ENCODE measurements at places on chromosomes 1 and 21.

- DNase-seq: no peak
Observed at GRCh38 chr1:183918589-183918988, 113.7 kb downstream of the RGL1 start.

- no peak for DNase-seq
Observed at GRCh38 chr1:107870696-107871095, 94.3 kb downstream of the VAV3 start.

GRCh38 chr1:94986783-94987182 lies 59.9 kb upstream of the CNN3 start:
- DNase-seq: no peak

- no peak for DNase-seq
Observed at GRCh38 chr1:47621483-47621882, 183.6 kb downstream of the FOXD2 start.

GRCh38 chr1:67348586-67349252 lies 41.0 kb downstream of the IL12RB2 start:
- no peak for DNase-seq

Data from activated CD4-positive, alpha-beta T cell treated with anti-CD3 and anti-CD28 coated beads for 48 hours (primary cell).